Epithelial cell of prostate (primary cell): ENCODE measurements at places on chromosomes 4 and X.

- no peak for DNase-seq
These were observed 1473.4 kb downstream of the RPA4 start for GRCh38 chrX:98357146-98357545.

DNA sequence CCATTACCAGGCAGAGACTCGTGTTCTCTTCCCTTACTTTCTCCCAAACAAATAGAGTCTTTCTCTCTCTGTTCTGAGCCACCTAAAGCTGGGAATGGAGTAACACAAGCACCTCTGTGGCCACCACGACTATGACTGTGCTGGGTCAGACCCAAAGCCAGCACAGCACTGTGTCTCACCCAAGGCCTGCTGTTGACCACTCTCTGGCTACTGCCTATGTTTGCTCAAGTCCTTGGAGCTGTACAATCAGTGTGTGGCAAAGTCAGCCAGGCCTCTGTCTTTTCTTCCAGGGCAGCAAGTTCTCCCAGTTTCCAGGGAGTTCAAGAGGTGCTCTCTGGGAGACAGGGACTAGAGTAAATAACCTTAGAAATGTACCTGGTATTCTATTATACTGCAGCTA is 239.4 kb downstream of the FAM47A start:
- DNase-seq = no peak

DNA sequence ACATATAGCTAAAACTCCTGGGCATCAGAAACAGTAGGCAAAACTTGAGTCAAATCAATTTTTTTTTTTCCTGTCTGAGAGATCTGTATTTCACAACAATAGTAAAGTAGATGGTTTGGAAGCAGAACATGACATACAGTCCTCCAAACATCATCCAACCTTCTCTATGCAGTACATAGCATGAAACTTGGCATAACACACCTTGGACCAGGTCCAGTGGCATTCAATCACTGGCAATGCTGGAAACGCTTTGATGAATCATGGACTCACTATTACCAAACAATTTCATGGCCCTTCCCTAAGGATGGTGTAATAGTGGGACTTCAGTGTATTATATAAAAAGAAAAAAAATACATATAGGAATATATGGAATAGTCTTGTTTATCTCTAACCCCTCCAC is 154.6 kb downstream of the FMR1NB start:
- DNase-seq = peak; percentile 34

DNA sequence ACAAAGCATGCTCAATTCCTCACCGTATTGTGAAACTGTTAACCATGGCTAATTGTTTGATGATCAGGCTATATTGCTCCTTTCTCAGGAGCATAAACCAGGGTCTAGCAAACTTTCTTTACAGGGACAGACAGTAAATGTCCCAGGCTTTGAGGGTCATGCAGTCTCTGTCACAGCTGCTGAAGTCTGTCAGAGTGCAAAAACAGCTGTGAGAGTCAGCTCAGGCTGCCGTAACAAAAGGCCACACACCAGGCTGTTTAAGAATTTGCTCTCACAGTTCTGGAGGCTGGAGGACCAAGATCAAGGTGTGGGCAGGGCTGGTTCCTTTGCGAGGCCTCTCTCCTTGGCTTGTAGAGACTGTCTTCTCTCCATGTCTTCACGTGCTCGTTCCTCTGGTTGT is 75.6 kb downstream of the GPR143 start:
- no peak for DNase-seq
